ENCODE measurements at places on chromosomes 16 and 17.

DNA sequence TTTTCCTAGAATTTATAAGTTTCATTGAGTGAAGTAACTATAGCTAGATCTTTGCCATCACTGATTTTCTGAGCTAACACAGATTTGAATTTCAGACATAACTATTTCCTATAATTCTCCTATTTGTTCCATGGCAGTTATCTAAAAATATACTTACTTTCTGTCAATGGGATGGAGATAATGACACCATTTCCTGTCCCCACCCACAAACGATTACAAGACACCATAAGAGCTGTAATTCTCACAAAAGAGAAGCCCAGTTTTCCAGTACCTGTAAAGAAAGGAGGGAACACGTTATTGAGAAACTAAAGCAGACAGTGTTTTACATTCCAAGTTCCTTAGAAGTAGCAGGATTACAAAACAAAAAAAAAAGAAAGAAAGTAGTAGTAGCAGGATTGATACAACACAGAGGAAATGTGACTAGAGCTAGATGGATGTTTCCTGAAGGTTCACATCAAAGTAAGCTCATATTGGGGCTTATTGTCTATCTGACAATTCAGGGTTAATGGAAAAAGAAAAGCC is 110.9 kb upstream of the TOB1 start:
- peaks cover 14% of the 10 kb centered on the region for H3K36me3 ChIP-seq
- no peak overlapping the region for H3K27ac ChIP-seq
- no peak overlapping the region for H3K4me3 ChIP-seq
- no peaks in the 10 kb centered on the region for H3K27me3 ChIP-seq

GRCh38 chr17:65684631-65685030 is 123.2 kb upstream of the AXIN2 start:
- no peak overlapping the region for H3K27ac ChIP-seq
- no peaks in the 10 kb centered on the region for H3K27me3 ChIP-seq
- H3K4me3 ChIP-seq = no peak overlapping the region
- no peaks in the 10 kb centered on the region for H3K36me3 ChIP-seq
- DNase-seq = no peak
- H3K4me1 ChIP-seq = no peaks in the 10 kb centered on the region

- no peak overlapping the region for H3K27ac ChIP-seq
- peak; percentile 45 for DNase-seq
- H3K4me1 ChIP-seq = no peaks in the 10 kb centered on the region
- H3K4me3 ChIP-seq = no peak overlapping the region
- H3K36me3 ChIP-seq = no peaks in the 10 kb centered on the region
These were observed 34.1 kb upstream of the MMP2 start for GRCh38 chr16:55444754-55445485.

GRCh38 chr17:79365836-79366770 is 244.7 kb downstream of the RBFOX3 start:
- no peak for DNase-seq
- peak overlapping the region; percentile 17 for H3K4me3 ChIP-seq
- no peaks in the 10 kb centered on the region for H3K36me3 ChIP-seq
- H3K27ac ChIP-seq = no peak overlapping the region
- H3K27me3 ChIP-seq = no peaks in the 10 kb centered on the region

GRCh38 chr17:66782851-66783250 is 52.1 kb upstream of the CACNG5 start:
- no peaks in the 10 kb centered on the region for H3K27me3 ChIP-seq
- H3K4me3 ChIP-seq = no peak overlapping the region
- H3K27ac ChIP-seq = no peak overlapping the region
- H3K36me3 ChIP-seq = no peaks in the 10 kb centered on the region

DNA sequence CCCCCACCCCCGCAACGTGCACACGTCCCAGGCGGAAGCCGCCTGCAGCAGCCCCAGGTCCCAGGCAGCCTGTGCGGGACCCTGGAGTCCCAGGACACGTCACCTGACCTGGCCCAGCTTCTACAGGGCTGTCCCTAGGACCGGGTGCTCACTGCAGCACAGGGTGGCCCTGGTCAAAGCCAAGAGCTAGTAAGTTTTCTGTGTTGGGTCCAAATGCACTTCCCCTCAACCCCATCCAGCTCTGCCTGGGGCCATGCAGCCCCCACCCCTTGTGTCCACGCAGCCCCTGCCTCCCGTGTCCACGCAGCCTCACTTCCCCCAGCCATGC is 22.1 kb upstream of the PVALEF start:
- DNase-seq = no peak
- H3K27ac ChIP-seq = no peak overlapping the region
- H3K27me3 ChIP-seq = no peaks in the 10 kb centered on the region
- H3K36me3 ChIP-seq = no peaks in the 10 kb centered on the region

DNA sequence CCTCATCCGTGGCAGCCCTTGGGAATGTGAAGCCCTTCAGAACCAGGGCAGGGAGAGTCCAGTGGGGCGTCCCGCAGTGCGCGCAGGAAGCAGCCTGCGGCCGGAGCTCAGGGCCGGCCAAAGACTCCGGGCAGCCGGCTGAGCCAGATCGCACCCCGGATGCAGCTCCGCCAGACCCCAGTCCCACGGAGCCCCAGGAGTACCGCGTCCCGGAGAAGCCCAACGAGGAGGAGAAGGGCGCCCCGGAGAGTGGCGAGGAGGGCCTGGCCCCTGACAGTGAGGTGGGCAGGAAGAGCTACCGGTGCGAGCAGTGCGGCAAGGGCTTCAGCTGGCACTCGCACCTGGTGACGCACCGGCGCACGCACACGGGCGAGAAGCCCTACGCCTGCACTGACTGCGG is 6.9 kb downstream of the ZNF205 start:
- H3K27ac ChIP-seq = no peak overlapping the region
- H3K4me1 ChIP-seq = peaks cover 3% of the 10 kb centered on the region
- no peak for DNase-seq
- no peak overlapping the region for H3K4me3 ChIP-seq

DNA sequence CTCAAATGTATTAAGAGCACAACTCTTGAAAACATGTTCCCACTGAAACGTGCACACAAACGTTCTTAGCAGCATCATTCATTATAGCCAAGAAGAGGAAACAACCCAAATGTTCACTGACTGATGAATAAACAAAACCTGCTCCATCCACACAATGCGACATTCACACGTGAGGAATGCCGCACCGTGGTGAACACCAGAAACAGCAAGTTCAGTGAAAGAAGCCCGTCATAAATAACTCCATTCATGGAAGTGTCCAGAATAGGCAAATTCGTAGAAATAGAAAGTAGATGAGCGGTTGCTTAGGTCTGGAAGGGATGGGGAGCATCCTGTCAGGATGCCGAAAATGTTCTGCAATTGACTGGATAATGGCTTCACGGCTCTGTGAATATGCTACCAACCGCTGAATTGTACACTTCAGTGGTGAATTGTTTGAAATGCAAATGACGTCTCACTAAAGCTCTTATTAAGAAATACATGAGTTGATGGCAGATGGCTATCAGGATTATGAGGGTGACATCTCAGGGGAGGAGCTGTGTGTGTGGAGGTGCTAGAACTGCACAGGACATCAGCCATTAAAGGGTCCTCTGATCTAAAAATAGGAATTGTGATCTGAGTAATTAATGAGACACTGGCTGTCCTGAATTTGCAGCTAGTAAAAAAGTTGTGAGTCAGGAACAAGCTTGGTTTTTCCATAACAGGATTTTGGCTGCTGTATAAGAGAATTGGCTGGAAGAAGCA is 771.0 kb downstream of the KCNJ18 start:
- H3K27ac ChIP-seq = no peak overlapping the region
- H3K36me3 ChIP-seq = no peaks in the 10 kb centered on the region

- no peaks in the 10 kb centered on the region for H3K36me3 ChIP-seq
- H3K27ac ChIP-seq = no peak within 1 kb of the TSS
- no peak for DNase-seq
- no peak within 1 kb of the TSS for H3K4me3 ChIP-seq
- H3K27me3 ChIP-seq = no peaks in the 10 kb centered on the region
These were observed at the start of gene SEPTIN12 for GRCh38 chr16:4787627-4788482. TSS of gene SEPTIN12 (minus strand) at chr16:4788345. CDS start at chr16:4787645, 700 bp downstream.

GRCh38 chr16:11389631-11390565 is 44.6 kb downstream of the RMI2 start:
- no peaks in the 10 kb centered on the region for H3K36me3 ChIP-seq
- DNase-seq = no peak
- no peaks in the 10 kb centered on the region for H3K27me3 ChIP-seq
- H3K4me1 ChIP-seq = peaks cover 4% of the 10 kb centered on the region

GRCh38 chr16:75097941-75098901 is 18.4 kb downstream of the LDHD start:
- H3K27me3 ChIP-seq = no peaks in the 10 kb centered on the region
- DNase-seq = peak; percentile 40
- no peak overlapping the region for H3K27ac ChIP-seq
- peaks cover 14% of the 10 kb centered on the region for H3K36me3 ChIP-seq
- H3K4me1 ChIP-seq = peaks cover 53% of the 10 kb centered on the region
- no peak overlapping the region for H3K4me3 ChIP-seq

DNA sequence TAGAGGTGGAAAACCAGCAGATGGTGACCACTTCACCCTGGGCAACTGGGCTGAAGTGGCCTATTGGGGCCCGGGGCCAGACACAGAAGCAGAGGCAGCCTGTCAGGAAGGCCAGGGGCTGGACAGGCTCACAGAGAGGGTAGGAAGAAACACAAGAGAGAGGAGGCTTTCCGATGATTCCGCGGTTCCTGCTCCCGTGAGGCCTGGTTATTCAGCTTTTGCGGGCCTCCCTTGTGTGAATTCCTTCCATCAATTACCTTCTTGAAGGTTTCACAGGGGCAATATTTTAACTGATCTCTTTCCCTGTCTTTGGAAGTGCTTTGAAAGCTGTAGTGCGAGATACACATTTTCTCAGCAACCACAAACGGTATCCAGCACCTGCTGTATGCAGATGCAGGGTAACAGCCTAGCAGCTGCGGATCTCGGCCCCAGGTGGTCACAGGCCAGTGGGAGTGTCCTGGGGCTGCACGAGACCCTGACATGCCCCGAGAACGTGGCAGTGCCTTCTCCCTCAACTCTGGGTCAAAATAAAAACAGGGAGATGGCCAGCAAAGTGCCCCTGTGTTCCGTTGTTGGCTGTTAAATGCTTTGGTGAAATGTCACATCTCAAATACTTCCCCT is 11.6 kb upstream of the CMIP start:
- H3K4me3 ChIP-seq = peak overlapping the region; percentile 43
- H3K27ac ChIP-seq = no peak overlapping the region
- H3K27me3 ChIP-seq = no peaks in the 10 kb centered on the region
- H3K4me1 ChIP-seq = peaks cover 25% of the 10 kb centered on the region
- H3K36me3 ChIP-seq = no peaks in the 10 kb centered on the region

DNA sequence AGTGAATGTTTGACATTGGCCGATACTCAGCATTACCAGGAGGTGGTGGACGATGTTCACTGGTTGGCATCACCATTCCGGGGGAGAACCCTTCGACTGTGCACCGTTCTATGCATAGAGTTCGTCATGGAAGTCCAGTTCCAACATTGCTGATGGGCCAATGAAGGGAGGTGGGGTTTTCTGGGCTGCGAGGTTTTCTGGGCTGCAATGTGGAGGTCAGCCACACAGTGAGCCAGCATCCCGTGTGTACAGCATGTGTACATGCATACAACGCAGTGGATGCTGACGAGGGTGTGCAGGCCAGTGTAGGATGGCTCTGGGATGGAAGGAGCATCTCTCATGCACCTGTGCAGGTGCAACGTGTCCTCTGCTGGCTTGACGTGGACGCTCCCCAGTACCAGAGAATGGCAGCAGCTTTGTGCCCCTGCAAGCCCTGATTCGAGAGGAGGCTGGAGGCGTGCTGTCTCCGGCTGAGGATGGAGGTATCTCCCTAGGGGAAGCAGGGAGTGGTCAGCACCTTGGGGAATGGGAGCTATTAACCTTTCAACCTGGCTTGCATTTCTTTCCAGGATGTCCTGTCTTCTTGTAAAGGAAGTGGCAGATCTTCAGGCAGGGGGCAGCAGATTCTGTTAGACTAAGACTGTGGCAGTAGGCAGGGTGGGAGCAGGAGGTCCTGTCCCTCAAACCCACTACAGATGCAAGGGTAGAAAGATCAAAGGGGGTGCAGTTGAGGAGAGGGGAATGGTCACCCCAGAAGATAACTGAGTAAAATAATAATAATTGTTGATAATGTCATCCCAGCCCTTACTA is 98.2 kb downstream of the CYLD start:
- H3K4me3 ChIP-seq = peak overlapping the region; percentile 47
- no peaks in the 10 kb centered on the region for H3K4me1 ChIP-seq
- DNase-seq = no peak

GRCh38 chr16:9971907-9972306 is 210.3 kb downstream of the GRIN2A start:
- no peak overlapping the region for H3K4me3 ChIP-seq
- H3K36me3 ChIP-seq = no peaks in the 10 kb centered on the region
- H3K27me3 ChIP-seq = no peaks in the 10 kb centered on the region
- H3K4me1 ChIP-seq = no peaks in the 10 kb centered on the region
- no peak for DNase-seq
- H3K27ac ChIP-seq = no peak overlapping the region

DNA sequence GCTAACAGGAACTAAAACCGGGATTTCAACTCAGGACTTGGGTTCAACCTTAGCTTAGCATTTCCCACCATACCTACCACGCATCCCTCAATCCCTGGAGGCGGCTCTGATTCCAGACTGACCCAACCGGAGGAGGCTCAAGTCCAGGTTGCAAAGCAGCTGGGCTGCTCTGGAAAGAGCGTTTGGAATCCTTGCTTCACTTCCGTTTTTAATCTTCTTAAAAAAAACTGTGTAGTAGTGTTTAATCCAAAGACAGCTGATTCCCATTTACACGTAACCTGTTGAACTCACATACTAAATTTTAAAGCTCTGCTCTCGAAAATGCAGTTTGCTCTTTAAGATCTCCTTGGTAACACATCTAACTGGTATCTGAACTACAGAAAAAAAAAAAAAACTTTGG is 50.0 kb downstream of the NXN start:
- no peaks in the 10 kb centered on the region for H3K27me3 ChIP-seq
- H3K4me1 ChIP-seq = peaks cover 30% of the 10 kb centered on the region
- no peak for DNase-seq
- no peak overlapping the region for H3K27ac ChIP-seq
- no peak overlapping the region for H3K4me3 ChIP-seq

DNA sequence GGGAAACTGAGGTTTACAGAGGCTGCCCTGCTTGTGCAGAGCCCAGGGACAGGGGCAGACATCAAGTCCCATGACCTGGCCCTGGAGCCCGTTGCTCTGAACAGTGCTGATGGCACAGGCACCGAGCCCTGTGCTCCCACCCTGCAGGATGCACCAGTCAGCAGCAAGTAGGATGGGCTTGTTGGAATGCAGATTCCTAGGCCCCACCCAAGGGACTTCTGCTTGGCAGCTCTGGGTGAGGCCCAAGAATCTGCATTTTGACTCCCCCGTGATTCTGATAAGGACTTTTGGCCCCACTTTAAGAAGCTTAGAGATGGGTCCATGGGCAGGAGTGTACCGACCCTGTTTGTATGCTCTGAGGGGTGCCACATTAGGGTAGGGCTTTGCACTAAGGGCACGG is 23.3 kb downstream of the LASP1 start:
- peaks cover 84% of the 10 kb centered on the region for H3K36me3 ChIP-seq
- H3K27ac ChIP-seq = no peak overlapping the region
- H3K27me3 ChIP-seq = no peaks in the 10 kb centered on the region
- no peak for DNase-seq

GRCh38 chr17:82201498-82201910 is 11.1 kb downstream of the CCDC57 start:
- H3K27ac ChIP-seq = no peak overlapping the region
- no peak for DNase-seq
- H3K4me3 ChIP-seq = no peak overlapping the region
- H3K36me3 ChIP-seq = peaks cover 26% of the 10 kb centered on the region
- H3K27me3 ChIP-seq = no peaks in the 10 kb centered on the region

GRCh38 chr17:72400863-72401262 is 280.0 kb downstream of the SOX9 start:
- no peaks in the 10 kb centered on the region for H3K27me3 ChIP-seq
- no peak for DNase-seq
- H3K36me3 ChIP-seq = no peaks in the 10 kb centered on the region
- H3K4me3 ChIP-seq = no peak overlapping the region

- DNase-seq = no peak
- no peak overlapping the region for H3K4me3 ChIP-seq
- H3K36me3 ChIP-seq = no peaks in the 10 kb centered on the region
These were observed 119.6 kb upstream of the HAS3 start for GRCh38 chr16:68985855-68986254.

Measured in trophoblast cell (in vitro differentiated cells and primary cell).